ENCODE measurements at places on chromosomes 5 and 9.

DNA sequence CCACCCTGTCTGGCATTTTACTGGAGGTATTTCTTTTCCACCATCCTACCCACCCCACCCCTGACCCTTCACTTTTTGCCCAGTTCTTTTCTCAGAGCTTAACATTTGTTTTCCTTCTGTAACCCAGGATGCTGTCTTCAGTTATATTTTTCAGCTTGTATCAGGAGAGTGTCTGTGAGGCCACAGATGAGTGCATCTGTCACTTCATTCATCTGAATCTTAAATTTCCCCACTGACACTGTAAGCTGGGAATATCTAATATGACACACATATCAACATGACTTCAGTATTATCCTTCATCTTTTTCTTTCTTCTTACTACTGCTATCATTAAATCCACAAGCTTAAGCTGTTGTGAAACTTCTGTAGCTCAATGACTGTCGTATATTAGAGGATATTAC lies 4.9 kb downstream of the MARCHF3 start:
- DNase-seq = no peak

GRCh38 chr9:128250839-128251731 lies 24.7 kb downstream of the GOLGA2 start:
- no peak for DNase-seq

GRCh38 chr9:137460363-137461315 lies 1.5 kb upstream of the NSMF start:
- no peak for DNase-seq

- no peak for DNase-seq
Observed at GRCh38 chr5:158039911-158040347, 181.0 kb upstream of the CLINT1 start.
